ENCODE measurements at places on chromosomes 3 and 15.

DNA sequence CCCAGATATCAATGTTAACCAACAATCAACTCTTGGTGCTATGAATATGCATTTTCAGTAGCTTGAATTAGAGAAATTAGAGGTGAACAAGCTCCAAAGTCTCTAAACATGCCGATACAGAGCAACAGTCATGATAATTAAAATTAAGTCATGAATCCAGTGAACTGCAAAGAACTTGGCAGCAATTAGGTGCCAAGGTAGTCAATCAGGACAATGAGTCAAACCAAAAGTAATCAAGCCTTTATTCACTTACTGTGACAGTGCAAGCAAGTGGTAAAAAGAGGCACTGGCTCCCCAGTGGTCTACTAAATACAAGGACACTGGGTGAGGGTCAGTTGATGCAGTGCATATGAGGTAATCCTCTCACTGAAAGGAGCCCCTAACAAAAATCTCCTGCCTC lies 1.8 kb downstream of the ZNF770 start:
- DNase-seq: no peak

DNA sequence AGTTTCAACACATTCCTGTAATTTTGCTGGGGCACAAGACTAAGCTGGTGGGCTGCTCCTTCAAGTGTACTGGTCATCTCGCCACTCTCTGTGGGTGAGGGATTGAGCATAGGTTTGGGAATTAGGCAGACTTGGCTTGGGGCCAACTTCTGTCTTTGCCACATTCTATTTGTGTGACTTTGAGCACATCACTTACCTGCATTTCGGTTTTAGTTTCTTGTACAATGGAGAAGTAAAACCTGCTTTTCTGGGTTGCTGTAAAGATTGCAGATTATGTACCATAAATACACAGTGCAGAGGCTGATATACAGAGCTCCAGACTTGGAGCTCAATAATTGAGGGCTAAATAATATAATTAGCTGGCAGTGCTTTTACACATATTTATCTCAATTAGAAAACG lies 162.1 kb downstream of the C3orf38 start:
- no peak for DNase-seq

GRCh38 chr3:73705792-73706191 lies 81.1 kb upstream of the PDZRN3 start:
- no peak for DNase-seq

DNA sequence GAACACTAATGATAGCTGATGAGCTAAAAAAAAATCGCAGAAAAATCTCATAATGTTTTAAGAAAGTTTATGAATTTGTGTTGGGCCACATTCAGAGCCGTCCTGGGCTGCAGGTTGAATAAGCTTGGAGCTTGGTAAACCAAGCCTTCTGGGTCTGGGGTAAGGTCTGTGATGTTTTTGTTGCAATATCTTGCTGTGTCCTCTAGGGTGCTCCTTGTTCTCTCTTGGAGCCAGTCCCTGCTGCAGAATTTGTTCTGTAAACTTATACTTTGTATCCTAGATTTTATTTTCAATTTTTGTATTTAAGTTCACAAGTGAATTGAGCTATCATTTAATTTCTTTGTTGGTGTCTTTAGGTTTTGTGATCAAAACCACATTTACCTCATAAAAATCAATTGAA lies 143.7 kb downstream of the NR1D2 start:
- no peak for DNase-seq

- DNase-seq: no peak
These were observed 3.2 kb downstream of the SETD5 start for GRCh38 chr3:9400616-9401015.

DNA sequence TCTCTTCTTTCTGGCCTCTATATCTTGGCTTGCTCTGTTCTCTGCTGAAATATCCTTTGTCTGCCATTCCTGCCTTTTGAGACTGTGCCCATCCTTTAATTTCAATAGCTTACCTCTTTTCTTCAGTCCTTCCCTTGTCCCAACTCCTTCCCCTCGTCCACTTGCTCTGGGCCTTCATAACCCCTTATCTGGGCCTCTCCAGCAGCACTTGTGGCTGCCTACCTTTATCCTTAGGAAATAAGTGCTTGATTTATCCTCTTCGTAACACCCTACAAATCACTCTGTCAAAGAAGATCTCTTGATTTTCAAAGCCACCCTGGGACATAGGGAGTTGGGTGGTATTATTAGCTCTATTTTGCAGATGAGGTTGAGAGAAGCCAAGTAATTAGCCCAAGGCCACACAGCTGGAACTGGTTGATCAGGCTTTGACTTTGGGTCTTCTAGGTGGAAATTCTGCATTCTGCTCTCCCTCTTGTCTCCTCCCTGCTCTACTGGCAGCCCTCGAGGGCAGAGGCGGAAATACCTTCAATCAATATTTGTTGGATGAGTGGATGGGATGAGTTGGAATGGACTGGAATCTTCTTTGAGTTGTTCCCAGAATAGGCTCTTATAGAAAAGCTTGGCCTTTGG lies 84.0 kb upstream of the TLE3 start:
- no peak for DNase-seq

Data from stimulated activated CD4-positive, alpha-beta T cell treated with anti-CD3 and anti-CD28 coated beads, TNF-alpha, amount 100 ng/mL, for 24 hours (primary cell).